ENCODE measurements at places on chromosomes 2 and 18.

GRCh38 chr18:25614168-25614567 is 262.2 kb upstream of the ZNF521 start:
- DNase-seq = no peak

DNA sequence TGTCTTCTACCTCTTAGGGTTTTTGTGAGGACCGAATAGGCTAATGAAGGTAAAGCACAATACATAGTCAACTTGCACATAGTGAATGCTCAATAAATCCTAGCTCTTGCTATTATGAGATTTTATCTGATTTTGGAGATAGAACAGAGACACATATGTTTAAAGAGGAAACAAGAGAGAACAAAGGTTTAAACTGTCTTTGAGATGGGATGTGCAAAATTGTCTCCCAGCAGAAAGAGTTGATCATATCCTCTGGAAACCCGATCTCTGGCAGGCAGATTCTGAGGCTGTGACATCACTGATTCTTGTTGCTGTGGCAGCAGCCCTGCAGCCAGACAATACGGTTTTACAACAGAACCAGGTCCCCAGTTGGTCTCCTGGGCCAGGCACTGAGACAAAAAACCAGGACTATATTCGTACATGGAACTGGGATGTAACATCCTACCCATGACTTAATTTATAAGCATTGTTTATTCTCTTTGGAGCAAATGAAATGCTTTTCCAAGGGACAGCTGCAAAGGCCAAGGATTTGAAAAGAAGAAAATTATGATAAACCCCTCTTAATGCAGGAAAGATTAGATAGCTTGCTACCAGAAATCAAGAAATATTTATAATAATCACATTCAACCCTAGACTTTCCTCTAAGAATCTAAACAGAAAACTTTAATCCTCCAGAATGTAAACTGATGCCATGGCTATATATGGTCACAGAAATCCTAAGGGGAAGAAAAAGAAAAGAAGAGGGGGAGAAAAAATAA is 80.2 kb downstream of the SLC8A1 start:
- DNase-seq = no peak

- DNase-seq = no peak
These were observed 52.5 kb downstream of the RNF152 start for GRCh38 chr18:61840324-61840723.

DNA sequence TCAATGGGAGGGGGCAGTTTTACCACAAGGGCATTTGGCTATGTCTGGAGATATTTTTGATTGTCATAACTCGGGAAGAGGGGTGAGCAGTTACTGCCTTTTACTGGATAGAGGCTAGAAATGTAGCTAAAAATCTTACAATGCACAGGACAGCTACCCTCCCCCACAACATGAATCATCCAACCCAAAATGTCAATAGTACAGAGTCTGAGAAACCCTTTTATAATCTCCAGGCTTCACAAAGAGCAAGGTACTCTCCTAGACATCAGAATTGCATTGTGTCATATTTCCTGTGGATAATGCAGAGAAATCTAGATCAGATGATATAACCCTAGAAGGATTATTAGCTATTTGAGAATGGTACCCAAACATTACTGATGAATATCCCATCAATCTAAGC is 277.1 kb upstream of the NRP2 start:
- no peak for DNase-seq

DNA sequence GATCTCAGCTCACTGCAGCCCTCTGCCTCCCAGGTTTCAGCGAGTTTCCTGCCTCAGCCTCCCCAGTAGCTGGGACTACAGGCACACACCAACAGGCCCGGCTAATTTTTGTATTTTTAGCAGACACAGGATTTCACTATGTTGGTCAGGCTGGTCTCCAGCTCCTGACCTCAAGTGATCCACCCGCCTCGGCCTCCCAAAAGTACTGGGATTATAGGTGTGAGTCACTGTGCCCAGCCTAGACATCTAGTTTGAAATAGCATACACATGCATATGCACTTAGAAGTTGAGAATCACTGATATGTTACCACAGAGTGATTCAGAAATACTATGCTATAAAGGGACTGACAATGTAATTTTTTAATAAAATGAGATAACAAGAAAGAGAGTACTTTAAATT is 69.8 kb upstream of the CDKL4 start:
- no peak for DNase-seq

- peak; percentile 6 for DNase-seq
These were observed 323.2 kb downstream of the PLCL1 start for GRCh38 chr2:198127627-198128026.

GRCh38 chr2:227813229-227813561 is 447 bp upstream of the CCL20 start:
- DNase-seq = no peak

GRCh38 chr2:223668302-223668998 is 66.3 kb upstream of the SCG2 start:
- DNase-seq = no peak

DNA sequence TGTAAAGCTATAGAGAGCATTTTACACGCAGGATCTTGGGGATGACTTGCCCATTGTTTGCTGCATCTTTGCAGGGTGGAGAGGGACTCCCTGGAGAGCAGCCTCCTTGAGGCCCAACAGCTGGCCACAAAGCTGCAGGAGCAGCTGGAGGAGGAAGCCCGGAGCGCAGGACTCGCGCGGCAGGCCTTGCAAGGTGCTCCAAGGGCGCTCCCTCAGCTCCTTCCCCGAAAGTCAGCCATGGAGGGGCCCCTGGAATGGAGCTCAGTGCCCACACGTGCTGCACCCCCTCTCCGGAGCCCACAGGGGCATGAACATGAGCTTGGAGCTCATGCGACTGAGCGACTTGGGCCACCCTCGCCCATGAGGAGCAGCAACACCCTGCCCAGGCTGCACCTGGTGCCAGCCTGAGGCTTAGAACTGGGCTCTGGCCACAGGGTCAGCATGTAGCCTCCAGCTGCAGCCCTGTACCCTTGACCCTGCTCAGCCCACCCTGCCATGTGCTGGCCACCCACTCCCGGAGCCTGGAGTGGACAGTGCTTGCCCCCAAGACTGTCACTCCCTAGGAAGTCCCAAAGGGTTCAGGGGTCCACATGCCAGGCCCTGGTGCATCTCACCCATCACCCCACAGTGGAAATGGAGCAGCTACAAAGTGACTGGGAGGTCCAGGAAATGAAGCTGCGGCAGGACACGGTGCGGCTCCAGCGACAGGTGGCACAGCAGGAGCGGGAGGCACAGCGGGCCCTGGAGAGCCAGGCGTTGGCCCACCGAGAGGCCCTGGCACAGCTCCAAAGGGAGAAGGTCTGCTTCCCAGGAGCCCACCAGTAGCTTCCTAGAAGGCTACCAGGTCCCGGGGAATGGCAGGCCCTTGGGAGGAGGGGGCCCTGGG is 43.0 kb downstream of the CROCC2 start:
- DNase-seq = no peak

DNA sequence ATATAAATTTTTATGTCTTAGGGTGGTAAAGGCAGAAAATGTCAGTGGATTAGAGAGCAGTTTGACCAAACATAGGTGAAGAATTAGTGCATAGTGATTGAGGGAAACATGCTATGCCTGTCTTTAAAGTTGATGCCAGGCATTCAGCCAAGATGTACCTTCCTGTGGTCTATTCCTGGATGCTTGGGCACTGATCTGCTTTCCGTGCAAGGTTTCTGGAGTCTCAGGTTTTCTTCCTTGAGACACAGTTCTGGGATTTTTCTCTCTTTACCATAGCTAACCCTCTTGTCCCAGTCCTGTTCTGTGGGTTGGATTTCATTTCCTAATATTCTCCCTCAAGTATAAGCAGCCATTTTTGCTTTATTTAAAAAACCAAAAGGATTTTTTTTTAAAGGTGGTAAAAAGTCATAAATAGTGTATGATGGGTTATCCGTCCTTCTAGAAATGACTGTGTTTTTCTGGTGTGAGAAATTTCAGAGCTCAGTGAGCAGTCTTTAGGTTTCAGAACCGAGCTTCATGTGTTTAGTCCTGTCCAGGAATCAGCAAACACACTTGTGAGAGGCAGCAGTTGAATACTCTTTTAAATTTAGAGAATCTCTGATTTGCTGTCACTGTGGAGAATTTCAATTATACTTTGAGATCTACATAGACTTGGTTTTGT is 43.0 kb upstream of the CYBRD1 start:
- DNase-seq = no peak

DNA sequence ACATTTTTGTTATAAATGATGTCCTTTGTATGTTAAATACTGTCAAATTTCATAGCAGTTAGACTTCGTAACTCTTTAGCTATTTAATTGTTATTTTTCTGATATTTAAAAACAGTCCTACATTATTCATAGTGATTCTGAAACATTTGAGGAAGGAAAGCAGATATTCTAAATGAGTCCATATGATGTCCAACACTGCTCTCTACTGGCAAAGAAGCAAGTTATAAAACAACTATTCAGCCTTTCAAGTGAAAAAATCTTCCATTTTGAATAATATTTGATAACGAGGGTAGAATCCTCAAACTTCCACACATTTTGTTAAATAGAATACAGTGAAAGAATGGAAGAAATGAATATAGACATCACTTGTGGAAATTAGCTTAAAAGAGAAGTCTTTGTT is 220.8 kb downstream of the GULP1 start:
- DNase-seq = no peak

GRCh38 chr18:60003610-60004185 is 103.9 kb downstream of the PMAIP1 start:
- DNase-seq = no peak

DNA sequence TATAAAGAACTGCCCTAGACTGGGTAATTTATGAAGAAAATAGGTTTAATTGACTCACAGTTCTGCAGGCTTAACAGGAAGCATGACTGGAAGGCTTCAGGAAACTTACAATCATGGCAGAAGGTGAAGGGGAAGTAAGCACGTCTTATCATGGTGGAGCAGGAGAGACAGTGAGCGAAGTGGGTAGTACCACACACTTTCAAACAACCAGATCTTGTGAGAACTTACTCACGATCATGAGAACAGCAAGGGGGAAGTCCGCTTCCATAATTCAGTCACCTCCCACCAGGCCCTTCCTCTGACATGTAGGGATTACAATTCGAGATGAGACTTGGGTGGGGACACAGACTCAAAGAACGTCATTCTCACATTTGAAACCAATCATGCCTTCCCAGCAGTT is 260.1 kb upstream of the FAM98A start:
- DNase-seq = no peak

- DNase-seq = no peak
These were observed 1.1 kb upstream of the NCKAP5 start for GRCh38 chr2:133569286-133569830.

- no peak for DNase-seq
These were observed 178.3 kb upstream of the SERPINE2 start for GRCh38 chr2:224217233-224217961.

DNA sequence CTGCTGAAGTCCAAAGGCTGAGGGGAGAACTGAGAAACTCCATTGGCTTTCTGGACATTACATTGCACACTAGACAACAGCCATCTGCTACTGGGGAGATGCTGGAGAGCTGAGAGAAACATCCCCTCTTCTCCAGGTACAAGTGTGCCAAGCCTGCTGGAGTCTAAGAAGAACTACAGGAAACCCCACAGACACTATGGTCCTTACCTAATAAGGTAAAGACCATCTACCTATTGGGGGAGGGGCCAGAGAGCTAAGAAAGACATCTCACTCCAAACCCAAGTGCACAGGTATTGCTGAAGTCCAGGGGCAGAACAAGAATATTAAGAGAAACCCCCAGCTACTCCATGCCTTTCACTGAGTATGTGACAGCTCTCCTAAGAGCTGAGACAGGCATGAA is 338.7 kb upstream of the NCKAP5 start:
- no peak for DNase-seq

- DNase-seq = no peak
These were observed 39.6 kb downstream of the ASB1 start for GRCh38 chr2:238466243-238466756.

- no peak for DNase-seq
These were observed 205.8 kb upstream of the NCKAP5 start for GRCh38 chr2:133773854-133774653.

GRCh38 chr2:217090024-217090473 is 230.2 kb upstream of the TNP1 start:
- DNase-seq = no peak

GRCh38 chr2:1224901-1225300 is 188.4 kb upstream of the TPO start:
- DNase-seq = no peak

- no peak for DNase-seq
These were observed 625 bp downstream of the LYPD6 start for GRCh38 chr2:149331023-149331400.

- no peak for DNase-seq
These were observed 48.8 kb downstream of the ASB1 start for GRCh38 chr2:238475566-238475965.

DNA sequence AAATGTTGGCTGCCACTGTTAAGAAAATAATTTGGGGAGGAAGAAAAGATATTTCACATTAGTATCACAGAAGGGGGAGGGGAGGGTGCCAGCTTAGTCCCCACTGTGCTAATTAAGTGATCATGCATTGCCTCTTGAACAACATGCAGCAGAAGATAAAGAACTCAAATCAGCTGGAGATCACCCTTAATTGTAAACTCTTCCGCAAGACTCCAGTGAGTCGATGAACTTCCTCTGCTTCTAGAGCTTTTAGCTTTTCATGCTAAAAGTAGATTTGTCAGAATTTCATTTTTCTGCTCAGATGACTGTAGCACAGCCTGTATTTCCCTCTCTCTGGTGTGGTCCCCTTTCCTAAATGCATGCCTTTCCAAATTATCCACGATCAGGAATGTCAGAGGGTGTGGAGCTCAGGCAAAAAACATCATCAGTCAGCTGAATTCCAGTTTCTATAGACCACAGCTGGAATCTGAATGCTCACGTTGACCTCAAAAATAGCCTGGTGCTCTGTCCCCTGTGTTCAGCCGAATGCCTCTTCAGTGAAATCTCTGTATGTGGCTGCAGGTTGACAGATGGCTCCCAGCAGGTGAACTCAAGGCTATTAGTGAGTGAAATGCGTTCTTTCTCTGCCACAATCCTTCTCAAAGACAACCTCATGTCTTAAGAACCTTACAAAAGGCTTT is 156.8 kb upstream of the UNC80 start:
- no peak for DNase-seq

GRCh38 chr18:48440924-48441323 is 31.7 kb upstream of the ZBTB7C start:
- no peak for DNase-seq

DNA sequence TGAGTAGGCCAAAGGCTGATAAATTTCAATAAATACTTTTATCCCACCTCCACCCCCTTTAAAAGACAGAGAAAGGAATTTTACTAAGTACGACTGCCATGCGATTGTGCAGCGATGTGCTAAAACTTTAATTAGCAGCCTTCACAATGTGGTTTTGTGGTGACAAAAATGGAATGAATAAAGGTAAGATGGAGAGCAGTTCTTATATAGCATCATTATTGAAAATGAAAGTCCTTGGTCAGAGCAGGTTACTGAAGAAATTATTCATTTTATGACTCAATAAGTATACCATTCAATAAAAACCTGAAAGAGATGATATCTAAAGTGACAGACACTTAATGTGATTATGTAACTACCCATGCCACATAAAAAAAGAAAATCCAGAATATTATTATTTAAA is 33.2 kb upstream of the MTIF2 start:
- DNase-seq = no peak

GRCh38 chr2:184599872-184600222 is 1.5 kb downstream of the ZNF804A start:
- DNase-seq = no peak
